ENCODE measurements at places on chromosomes 12 and 14. TPM values are rescaled to one million over a fixed set of nuclear protein-coding genes. Genes with fewer than 3 reads are reported as not detected.

Gene ANKRD33
- not detected for total RNA-seq

Gene SLC5A8
- total RNA-seq, result not detected

Gene ACOT6
- total RNA-seq, result not detected

- DNase-seq, result no peak
Measured at GRCh38 chr12:110728628-110729027, 14.1 kb downstream of the PPP1CC start.

- DNase-seq, result no peak
Measured at GRCh38 chr12:26557326-26557725, 275.7 kb downstream of the ITPR2 start.

DNA sequence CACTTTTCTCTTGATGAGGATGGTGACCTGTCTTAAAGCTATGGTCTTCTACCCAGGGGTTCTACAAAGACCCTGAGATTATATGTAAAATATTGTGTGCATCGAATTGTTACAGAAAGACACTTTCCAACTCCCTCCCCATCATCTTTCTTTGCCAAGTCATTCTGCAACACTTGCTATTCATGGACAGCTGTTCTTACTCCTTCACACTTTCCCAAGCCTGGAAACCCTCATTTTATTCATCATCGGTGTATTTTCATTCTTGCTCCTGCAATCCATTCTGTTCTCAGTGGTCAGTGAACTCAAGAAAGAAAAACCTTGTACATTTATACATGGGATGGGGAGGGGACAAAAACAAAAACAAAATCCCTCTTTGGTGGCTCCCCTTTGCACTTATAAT lies 90.5 kb upstream of the STXBP6 start:
- no peak for DNase-seq

DNA sequence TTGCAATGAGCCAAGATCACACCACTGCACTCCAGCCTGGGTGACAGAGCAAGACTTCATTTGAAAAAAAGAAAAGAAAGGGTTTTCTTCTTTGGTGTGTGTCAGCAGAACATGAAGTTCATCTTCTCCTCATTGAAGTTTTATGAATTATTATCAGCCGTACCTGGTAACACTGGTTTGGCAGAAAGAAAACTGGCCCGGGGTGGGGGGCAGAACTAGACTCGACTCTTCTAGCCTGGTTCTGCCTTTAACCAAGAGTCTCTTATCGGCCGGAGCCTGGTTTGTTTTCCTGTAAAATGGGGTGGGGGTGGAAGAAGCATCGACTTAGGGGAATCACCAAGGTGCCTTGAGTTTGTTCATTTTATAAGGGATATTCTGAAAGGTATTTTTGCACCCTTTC lies 64.1 kb downstream of the TECPR2 start:
- DNase-seq, result no peak
